ENCODE measurements at places on chromosomes 5 and 9.

GRCh38 chr9:122370869-122371755 lies at the start of gene PTGS1:
Gene PTGS1, plus strand, starts transcription at chr9:122371024. Its CDS starts 61 bp downstream, at chr9:122371085.
- no peak for DNase-seq

DNA sequence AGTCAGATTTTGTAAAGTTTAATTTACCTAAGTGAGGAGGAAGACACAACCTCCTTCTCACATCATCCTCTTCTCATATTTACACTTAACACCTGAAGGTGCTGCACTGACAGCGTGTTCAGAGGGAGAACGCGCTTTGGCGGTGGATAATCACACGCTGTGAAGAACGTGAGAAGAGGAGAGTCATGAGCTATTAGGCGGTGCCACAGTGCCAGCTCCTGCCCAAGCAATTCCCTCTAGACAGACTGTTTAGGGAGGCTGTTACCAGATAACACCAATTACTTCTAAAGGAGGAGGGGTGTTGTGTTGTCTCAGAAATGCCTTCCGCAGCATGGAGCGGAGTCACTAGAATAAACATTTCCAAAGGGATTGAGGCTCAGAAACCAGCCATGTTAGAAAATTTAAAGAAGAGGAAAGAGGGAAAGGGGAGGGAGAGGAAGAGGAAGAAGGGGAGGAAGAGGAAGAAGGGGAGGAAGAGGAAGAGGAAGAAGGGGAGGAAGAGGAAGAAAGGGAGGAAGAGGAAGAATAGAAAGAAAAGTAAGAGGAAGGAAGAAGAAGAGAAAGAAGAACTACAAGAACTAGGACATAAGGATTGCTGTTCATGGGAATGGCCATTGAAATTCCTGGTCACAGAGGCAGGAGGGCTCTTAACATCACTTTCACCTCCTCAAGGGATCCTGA lies 37.3 kb upstream of the WWC1 start:
- no peak for DNase-seq

DNA sequence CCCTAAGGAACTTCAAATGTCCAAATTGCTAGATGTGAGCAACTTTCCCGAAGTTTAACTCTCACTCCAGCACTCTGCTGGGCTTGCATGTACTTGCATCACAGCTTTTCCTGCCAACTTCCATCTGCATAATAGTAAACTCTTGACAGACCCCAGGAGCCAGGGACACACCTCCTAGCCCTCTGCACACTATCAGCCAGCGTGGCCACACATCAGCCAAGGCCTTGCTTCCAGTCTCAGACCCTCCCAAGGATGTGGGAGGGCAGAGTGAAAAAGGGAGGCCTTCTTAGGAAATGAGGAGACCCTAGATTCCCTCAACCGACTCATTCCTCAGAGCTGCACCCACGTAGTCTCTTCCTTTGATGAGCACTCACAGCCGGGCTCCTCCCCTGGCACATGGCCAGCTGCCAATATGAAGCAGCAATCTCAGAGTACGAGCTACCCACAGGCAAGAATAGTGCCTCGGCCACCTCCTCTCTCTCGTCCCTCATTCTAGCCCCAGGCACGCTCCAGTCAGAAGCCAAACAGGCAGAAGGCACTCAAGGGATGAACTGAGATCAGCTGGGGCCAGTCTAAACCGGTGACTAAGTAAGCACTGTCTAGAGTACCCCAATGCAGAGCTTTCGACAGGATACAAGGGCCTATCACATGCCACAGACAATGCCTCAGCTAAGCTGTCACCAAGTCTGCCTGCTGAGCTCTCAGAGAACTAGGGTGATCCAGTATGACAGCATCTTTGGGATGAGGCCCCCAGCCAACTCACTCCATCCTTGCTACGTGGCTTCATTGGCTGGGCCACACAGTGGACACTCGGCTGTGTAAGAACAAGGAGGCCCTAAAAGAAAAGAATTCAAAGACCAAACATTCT lies 2.3 kb downstream of the P4HA2 start:
- DNase-seq, result no peak

GRCh38 chr9:14926941-14927624 lies 16.9 kb upstream of the FREM1 start:
- no peak for DNase-seq

DNA sequence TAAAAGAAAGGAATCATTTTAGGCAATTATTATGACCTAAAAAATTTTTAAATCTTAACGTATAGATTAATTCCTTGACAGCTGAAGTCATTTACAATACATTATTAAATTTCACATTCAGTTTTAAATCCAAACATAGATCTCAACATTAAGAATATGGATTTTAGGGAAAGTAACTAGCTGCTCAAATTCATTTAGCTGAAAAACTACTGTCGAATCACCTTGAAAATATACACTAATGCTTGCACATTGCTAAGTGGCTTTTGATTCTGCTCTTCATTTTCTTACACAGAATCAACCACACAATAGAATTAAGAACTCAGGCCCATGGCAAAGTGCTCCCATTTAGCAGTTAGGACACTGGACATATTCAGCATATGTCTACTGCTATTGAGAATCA lies 454.2 kb downstream of the RAB3C start:
- DNase-seq, result no peak

GRCh38 chr5:13695076-13695712 lies 249.3 kb downstream of the DNAH5 start:
- DNase-seq, result no peak

- peak; percentile 70 for DNase-seq
These were observed 138.6 kb downstream of the PALM2AKAP2 start for GRCh38 chr9:109918339-109919163.

DNA sequence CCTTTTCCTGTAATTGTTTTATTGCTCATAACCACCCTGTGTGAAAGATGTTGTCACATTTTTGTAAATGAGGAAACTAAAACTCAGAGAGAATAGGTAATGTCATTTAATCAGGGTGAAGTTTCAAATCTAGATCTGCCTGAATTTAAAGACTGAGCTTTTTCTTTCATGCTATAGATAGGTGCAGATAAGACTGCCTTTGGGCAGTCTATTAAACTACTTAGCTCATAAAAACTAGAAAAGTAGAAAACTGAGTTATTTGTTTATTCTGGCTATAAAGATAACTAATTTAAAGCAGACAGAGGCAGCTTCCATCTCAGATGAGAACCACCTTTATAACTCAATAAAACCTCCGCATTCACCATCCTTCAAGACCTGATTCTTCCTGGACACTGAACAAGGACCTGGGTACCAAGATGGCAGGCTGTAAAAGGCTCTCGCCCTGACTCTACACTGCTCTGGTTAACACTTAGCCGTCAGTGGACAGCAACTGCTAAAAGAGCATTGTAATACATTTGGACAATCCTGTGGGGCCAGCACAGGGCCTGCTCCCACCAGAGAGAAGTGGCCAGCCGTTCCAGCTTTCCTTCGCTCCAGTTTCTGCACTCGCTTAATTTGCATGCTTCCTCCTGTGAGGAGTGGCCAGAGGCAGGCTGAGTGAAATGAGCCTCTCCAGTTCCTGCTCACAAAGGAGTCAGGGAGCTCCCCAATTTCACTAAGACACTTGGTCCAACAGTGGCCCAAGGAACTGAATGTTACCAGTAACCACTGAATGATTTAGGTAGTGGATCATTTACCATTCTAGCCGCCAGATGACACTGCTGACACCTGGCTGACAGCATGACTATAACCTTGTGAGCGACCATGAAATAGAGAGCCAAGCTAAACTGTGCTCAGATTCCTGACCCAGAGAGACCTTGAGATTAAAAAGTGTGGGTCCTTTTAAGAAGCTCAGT lies 566.4 kb downstream of the EFNA5 start:
- no peak for DNase-seq
